ENCODE measurements at places on chromosomes 7 and 10.

GRCh38 chr7:80859272-80859970, 59.4 kb downstream of the SEMA3C start:
- DNase-seq, result no peak

- DNase-seq, result no peak
Measured at GRCh38 chr10:5805711-5806110, 7.5 kb downstream of the GDI2 start.

DNA sequence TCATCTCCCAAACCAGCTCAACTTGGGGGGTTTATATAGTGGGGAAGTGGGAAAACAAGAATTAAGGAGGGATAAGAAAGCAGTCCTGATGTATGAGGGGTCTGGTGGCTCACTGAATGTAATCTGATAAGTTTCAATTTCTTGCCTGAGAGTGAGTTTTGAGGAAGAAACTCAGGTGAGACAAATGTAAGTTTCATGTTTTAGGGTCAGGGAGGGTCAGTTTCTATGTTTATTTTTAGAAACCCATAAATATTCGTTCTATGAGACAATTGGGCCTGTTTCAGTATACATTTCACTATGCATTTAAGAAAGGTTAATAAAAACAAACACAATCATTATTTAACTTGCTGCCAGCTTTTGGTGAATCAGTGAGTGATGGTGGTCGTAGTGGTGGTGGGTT, 128.0 kb upstream of the MBL2 start:
- DNase-seq, result no peak

DNA sequence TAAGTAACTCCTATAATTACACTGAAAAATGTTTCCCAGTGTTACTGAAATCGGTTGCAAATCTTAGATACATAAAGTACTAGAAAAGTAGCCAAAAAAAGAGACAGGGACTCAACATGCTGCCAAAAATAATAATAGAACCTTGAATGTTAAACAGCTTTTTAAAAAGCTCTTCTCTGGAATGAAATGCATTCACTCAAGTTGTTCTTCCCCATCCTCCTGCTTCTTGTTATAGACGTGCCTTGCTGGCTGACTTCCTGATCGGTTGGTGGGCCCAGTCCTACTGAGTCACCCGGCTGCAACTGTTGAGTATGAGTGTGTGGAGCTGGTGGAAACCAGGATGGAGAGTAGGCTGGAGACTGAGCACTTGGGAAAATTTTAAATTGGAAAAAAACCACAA, 30.6 kb upstream of the RAPGEF5 start:
- no peak for DNase-seq

GRCh38 chr10:108567899-108568752, 1355.2 kb downstream of the XPNPEP1 start:
- DNase-seq, result no peak

DNA sequence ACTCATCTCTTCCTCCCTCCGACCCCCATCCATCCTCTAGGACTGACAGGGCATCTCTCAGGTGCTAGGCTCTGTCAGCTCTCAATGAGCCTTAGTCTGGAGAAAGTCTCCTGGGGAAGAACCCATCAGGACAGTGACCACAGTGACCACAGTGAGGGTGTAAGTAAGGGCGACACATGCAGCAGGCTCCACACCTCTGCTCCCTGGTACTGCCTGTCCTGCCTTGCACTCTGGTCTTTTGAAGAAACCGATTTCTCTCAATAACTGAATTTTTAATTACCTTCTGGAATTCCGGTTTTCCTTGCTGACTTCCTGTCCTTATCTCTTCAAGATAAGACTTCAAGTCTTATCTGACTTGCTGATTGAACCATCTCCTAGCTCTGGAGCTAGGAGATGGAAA, 190.2 kb downstream of the ACTR3B start:
- no peak for DNase-seq

DNA sequence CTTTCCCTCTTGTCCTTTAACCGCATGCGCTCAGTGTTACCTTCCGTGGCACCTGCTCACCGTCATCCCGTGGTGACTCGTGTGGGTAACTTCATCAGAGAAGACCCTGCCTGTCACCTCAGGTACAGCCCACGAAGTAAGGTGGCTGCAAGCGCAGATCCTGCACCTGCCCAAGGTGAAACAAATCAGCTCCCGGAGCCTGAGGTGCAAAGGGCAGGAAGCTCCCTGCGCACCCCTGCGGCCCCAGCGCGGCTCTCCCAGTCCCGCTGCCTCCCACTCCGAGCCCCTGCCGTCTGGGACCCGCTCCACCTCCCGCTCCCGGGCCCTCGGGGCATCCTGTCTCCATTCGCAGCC, 110.9 kb upstream of the LANCL2 start:
- no peak for DNase-seq
